ENCODE measurements at places on chromosomes 13 and 19.

- no peak for DNase-seq
Observed at GRCh38 chr13:85755123-85755522, 44.1 kb downstream of the SLITRK6 start.

DNA sequence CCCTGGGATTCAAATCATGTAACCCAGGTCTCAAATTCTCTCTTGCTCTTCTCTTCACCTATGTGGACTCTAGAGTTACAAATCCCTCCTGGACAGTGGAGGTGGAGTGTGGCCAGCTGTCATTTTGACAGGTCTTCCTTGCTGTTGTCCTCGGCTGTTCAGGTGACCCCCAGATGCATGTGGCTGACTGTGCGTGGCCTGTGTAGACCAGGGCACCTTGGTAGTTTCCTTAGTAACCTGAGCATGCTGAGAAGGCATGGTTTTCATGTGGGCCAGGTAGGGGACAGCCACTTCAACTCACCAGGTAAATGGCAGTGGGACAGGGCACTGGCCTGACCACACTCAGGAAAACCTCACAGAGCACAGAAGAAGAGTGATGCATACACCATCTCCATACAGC lies 155.0 kb upstream of the TSHZ3 start:
- DNase-seq, result no peak

DNA sequence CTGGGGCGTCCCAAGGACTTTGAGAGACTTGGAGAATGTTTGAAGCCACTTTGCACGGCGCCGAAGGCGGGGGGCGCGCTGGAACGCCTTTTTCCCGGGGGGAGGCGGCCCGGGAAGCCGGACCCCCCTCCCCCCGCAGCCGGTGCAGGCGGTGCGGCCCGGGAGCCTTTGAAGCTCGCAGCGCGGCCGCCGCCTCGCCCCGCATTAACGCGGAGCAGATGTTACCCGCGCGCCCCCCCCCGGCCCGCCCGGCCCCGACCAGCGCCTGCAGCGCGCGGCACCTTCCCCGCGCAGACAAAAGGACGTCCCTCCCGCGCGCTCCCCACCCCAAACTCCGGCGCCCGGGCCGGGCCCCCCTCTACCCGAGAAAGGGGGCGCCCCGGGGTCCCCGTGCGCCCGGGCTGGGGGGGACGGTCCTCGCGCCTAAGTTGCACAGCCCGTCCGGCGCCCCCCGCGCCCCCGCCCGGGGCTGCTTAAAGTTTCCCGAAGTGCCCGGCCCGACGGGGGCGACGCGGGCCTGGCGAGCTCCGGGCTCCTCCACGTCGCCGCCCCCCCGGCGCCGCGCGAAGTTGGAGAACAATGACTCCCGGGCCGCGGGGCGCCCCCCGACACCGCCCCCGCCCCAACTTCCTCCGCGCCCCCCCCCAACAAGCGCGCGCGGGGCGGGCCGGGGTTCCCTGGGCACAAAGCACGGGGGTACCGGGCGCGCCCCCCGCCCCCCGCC lies 685 bp downstream of the TCF3 start:
- DNase-seq, result peak; percentile 61

DNA sequence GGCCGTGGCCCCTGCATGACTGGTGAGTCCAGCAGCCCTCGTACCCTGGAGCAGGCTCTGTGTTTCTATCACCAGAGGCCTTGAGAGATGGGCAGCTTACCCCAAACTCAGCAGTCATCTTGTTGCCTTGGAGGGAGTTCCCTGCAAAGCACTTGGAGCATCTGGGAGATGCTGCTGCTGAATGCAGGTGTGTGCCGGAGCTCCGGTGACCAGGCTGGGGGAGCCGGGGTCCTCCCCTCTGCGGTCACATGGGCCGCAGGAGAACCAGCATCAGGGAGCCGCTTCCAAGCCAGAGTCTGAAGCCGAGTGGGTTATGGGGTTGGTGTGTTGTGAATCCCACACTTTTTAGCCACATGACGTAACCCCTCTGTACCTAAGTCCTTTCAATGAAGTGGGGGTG lies 82.8 kb downstream of the TEX29 start:
- no peak for DNase-seq

DNA sequence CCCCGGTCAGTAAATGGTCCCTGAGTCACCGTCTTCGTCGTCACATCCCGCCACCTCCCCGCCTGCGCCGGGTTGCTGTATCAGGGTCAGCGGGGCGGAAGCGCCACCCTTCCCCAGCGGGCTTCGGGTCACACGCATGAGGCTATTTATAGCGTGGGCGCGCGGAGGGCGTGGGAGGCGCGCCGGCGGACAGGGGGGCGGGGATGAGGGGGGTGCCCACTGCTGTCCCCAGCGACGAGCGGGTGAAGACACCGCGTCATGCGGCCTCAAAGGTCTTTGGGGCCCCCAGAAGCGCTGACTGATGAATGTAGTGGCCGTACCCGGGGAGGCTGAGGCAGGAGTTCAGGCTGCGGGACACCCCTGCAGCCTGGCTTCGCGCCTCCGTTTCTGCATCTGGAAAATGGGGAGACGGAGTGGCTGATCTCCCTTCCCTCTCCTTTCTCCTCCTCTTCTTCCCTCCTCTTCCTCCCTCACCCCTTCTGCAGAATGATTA lies 7.9 kb downstream of the UNC13A start:
- peak; percentile 51 for DNase-seq

DNA sequence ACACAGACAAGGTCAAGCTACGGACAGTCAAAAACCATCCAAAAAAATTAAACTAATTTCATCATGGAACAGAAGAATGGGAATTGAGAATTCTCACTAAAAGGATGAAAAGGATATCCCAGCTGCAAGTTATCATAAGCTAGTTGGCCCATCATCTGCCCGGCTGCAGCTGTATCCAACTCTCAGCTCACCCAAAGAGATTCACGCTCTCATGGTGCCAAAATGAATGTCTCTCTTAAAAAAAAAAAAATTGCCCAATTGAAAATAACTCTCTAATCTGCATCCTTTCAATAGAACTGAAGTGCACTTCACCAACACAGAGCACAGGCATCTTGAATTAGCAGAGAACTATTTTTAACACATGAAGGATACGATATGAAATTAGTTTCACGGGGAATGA lies 20.0 kb downstream of the ENOX1 start:
- no peak for DNase-seq

DNA sequence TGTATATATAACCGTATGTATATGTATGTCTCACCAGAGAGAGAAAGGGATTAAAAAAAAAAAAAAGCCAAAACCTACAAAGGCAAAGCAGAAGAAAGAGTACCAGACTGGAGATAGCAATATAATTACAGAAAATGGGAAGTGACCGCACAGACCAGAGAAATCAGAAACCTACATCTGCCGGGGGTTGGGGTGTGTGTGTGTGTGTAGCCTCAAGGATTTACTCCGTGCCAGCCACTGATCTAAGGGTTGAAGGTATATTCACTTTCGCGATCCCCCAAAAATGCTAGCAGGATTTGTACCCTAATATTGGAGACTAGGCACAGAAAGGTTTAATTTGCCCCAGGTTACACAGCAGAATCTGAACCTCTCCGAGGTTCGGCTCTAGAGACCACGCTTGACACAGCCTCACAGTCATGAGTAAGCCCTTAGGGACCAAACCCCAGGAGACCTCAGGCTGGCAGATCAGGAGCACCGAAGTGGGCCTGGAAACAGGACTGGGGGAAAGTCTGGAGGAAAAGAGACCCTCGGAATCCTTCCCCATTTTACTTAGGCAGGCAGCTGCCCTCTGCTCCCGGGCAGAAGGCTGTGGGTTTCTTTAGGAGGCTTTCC lies 14.8 kb downstream of the ARL11 start:
- no peak for DNase-seq

GRCh38 chr13:42363941-42364612 lies 92.1 kb downstream of the AKAP11 start:
- DNase-seq, result no peak

DNA sequence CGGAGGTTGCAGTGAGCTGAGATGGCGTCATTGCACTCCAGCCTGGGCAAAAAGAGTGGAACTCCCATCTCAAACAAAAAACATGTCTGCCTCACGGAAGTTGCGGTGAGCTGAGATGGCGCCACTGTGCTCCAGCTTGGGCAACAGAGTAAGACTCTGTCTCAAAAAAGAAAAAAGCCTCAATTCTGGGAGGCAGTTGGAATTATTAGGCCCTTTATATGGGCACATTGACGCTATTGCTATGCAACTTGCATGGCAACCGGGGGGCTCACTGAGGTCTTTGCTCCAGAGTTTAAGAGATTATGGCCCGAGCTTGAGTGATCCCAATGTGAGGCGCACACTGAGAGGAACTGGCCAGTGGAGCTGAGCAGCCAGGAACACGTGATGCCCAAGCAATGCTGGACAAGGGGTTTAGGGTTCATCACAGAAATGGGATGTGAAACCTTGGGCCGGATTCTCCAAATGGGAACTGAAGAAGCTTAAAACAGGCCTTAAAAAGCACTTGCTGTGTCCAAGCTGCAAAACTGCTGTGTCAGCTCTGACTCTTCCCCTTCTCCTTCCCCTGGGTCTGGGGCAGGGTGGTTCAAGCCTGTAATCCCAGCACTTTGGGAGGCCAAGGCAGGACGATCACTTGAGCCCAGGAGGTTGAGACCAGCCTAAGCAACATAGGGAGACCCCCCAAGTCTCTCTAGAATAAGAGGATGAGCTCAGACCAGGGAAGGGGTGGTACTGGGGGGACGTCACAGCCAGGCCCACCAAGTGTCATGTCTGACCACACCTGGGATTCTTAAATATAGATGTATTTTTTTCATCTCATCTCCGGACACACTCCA lies 2.5 kb downstream of the FTL start:
- no peak for DNase-seq

- no peak for DNase-seq
Observed at GRCh38 chr13:102198418-102199311, 203.2 kb downstream of the FGF14 start.
